Spleen (tissue), 13 donors: ENCODE measurements at places on chromosomes 4 and X. TPM values are rescaled to one million over a fixed set of nuclear protein-coding genes. Genes with fewer than 3 reads are reported as not detected.

TMEM165 gene
- total RNA-seq, result 94.8 TPM

HOPX gene
- 7.5 TPM for total RNA-seq

TRAPPC11 gene
- total RNA-seq, result 68.9 TPM

DOK7 gene
- 1.0 TPM for total RNA-seq

PFKFB1 gene
- total RNA-seq, result 0.28 TPM

CFI gene
- total RNA-seq, result 72.5 TPM

L1CAM gene
- 2.2 TPM for total RNA-seq

CXCL10 gene
- 1.7 TPM for total RNA-seq

ARAP2 gene
- 71.6 TPM for total RNA-seq

CEP135 gene
- total RNA-seq, result 21.2 TPM

SLC9B2 gene
- total RNA-seq, result 13.1 TPM

CDX4 gene
- not detected for total RNA-seq

S100G gene
- total RNA-seq, result not detected

KLF8 gene
- 16.3 TPM for total RNA-seq

CXXC4 gene
- total RNA-seq, result 1.3 TPM

AKAP17A gene
- total RNA-seq, result 80.7 TPM

- no peak for DNase-seq
Observed at GRCh38 chr4:18751083-18751482, 729.5 kb upstream of the LCORL start.

DNA sequence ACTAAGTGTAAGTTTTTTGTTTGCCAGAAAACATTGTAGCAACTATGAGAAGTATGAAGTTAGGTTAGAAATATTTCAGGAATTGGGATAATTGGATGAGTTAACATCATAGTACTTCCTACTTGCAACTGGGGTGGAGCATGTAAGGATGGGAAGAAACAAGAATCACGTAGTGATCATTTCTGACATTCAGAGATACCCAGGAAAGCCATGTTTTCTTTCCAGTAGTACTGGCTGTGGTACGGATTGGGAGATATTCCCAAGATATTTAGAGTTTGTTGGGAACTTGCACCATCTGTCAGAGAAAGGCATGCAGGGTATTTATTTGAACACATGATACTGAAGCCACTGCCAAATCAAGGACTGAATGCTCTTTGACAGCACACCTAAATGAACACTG, 87.6 kb upstream of the SLC4A4 start:
- no peak for DNase-seq

GRCh38 chr4:159106636-159107035, 3.8 kb downstream of the RAPGEF2 start:
- DNase-seq, result no peak

GRCh38 chr4:166386491-166387360, 513.7 kb downstream of the TLL1 start:
- no peak for DNase-seq

DNA sequence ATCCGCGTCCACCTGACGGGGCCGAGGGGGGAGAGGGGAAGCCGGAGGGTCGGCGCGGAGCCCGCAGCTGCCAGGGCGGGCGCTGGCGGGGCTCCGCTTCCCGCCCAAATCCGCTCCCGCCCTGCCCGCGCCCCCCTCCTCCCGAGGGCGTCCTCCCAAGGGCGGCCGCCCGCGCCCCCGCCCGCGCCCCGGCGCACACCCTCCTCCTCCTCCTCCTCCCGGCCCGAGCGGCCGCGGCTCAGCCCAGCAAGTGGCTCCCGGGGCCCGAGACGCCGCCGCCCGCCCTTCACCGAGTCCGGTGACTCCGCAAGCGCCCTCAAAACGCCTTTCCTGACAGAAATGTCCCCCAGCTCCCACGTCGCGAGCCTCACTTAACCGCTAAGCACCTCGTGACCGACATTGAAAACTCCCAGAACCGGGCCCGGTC, 487 bp downstream of the HMGB2 start:
- DNase-seq, result peak; percentile 94

DNA sequence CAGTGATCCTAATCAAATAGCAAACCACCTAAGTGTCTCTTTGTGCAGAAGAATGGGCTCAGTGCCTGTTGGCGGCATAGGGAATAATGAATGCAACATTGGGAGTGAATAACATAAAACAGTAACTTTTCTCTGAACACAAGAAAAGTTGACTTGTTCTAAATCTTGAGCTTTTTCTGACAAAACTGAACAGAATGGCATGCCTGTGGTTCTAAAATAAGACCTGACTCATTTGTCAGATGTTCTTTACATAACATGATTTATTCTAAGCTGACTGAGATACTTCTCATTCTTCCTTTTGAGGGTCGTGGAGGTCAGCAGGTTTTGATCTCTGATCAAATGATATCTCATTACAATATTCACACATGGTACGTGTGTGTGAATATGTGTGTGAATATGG, 165.4 kb upstream of the WDR1 start:
- no peak for DNase-seq

DNA sequence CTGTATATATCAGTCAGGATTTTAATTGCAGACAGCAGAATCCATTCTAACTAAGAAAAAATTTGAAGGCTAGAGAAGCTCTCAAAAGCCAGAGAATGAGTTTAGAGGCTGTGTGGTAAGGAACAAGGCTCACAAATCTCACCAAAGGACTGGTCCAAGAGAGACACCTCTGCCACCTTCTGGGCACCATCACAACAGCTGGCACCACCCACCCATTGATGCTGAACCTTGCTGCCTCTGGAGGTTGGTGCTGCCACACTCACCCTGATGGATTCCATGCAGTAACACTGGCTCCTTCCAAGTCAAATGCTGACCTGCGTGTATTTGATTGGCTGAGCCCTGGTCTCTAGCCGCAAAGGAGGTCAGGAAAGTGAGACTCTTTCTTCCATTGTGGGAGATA, 100.8 kb downstream of the BEND2 start:
- DNase-seq, result no peak

GRCh38 chrX:75061701-75062100, 94.4 kb downstream of the ABCB7 start:
- DNase-seq, result no peak

- DNase-seq, result no peak
Observed at GRCh38 chr4:84089652-84090437, 409.2 kb downstream of the NKX6-1 start.

- DNase-seq, result no peak
Observed at GRCh38 chr4:101807351-101807750, 16.8 kb downstream of the BANK1 start.

GRCh38 chr4:85805891-85806290, 330.9 kb downstream of the ARHGAP24 start:
- no peak for DNase-seq

DNA sequence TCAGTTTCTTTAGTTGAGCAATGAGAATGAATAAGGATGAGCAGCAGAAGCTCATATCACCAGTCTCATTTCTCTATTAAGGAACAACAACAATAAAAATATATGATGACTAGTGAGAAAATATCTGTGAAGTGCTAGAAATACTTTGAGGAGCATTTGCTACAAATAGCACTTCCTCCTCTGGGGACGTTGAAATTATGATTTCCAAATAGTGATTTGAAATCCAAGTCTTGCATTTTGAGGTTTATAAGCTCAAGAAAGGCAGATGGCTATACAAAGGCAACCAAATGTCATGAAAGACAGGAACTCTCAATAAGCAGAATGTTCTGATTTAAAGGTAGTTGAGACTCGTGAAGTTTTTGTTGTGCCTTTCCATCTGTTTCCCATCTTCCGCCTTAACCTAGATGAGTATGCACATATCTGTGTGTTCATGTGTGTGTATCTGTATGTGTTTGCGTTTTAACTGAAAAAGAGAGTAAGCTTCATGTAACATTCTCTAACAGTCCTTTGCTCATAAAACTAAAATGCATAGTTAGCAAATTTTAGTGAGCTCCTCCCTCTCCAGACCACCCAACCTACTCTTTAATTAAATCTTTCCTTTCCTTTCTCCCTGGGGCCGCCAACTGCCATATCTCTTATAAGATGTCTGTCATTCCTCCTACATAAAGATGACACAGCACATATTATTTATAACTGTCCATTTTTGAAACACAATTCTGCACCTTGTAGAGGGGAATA, 222.6 kb upstream of the RASGEF1B start:
- no peak for DNase-seq

DNA sequence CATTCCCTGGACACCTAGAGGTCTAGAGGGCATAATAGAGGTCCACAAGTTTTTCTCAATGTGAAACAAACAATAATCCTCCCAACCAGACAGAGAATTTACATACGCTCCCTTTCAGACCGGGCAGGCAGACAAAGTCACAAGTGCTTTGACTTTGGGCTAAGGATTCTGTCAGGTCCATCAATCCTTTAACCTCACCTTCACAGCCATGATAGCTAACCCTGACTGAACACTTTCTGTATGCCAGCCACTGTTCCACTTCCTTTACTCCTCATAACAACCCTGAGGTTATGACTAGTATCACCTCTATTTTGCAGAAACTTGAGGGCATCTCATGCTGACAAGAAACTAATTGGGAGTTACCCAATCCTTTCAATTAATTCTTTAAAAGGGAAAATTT, 118.8 kb upstream of the AFF2 start:
- DNase-seq, result no peak

DNA sequence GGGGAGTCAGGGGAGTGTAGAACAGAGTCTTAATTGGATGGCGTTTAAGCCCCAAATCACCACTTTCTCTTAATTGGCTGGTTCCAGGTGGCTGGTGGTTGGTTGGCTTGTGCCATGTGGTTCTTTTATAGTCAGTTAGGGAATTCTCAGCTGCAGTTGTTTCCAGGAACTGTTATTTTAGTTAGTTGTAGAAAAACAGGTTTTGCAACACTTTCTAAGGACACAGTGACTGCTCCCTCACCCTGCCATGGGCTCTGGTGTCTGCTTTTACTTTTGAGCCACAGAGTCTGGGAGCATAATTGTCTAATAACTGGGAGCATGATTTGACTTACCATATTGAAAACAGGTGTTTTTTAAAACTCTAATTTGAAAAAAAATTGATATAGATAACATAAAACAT, 75.8 kb upstream of the PCDH18 start:
- no peak for DNase-seq

DNA sequence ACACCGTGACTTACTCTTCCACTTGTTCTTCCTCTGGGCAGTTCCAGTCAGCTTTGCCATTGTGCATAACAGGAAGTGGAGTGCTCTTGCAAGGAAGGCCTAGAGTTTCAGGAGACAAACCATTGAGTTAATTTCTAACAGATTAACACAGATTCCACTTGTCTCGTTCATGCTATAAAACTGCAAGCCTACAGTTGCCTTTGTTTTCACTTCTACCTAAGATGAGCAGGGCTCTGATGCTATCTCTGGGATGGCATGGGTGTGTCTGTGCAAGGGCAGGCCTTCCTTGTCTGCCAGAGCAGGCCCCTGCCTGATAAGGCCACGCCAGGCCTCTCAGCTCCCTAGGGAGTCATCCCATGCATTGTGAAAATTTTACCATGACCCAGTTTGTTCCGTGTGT, 67.7 kb upstream of the PGRMC2 start:
- DNase-seq, result no peak

DNA sequence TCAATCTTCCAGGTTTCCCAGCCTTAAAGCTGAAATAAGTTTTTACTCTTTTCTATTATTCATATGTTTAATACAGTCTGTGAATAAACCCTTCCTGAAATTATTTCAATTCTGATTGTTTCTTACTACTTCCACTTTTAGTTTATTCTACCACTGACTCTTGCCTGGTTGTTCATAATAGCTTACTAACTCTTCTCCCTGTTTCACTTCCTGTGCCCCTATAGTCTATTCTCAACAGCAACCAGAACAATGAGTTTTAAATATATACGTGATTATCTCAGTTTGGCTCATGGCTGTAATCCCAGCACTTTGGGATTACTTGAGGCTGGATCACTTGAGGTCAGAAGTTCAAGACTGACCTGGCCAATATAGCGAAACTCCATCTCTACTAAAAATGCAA, 408.0 kb upstream of the SPOCK3 start:
- DNase-seq, result no peak

GRCh38 chr4:40210776-40211175, 13.9 kb downstream of the RHOH start:
- no peak for DNase-seq

DNA sequence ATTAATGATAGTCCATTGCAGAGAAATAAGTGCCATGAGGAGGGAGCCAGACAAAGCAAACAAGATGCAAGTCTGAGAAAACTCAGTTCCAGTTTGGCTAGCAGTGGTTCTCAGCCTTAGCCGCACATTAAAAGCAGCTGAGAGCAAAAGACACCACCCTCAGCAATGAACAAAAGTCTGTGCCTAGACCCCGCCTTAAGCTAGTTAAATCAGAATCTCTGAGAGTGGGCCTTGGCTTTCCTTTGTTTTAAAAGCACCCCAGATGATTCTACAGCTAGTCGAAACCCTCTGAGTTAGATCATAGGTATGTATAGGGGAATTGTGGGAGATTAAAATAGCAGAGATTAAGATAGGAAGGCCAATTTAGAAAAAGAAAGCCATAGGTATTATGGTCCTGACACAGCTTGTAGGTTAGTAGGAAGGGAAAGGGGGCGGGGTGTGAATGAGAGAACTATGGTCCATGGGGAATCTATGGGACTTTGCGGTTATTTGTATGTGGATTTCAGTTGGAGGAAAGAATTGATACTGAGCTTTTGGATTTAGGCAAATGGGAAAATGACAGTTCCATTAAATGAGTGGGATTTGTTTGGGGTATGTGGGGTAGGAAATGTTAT, 12.0 kb downstream of the SPRY1 start:
- DNase-seq, result no peak

DNA sequence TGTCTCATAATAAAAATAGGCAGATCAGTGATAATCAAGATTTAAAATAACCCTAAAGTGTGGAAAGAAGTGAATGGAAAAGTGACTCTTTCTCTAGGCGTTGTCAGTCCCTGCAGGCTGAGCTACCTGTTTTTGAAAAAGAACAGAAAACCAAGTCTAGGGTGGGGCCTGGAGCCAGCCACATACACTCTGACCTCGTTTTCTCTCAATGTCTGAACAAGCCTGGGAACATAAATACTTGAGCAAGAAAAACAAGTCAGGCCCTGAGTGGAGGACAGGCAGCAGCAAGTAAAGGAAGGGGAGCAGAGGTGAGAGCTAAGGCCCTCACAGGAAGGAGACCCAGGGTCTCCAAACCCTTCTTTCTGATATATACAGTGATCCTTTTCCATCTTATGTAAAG, 91.7 kb upstream of the HPF1 start:
- no peak for DNase-seq

GRCh38 chr4:18840481-18840880, 818.9 kb upstream of the LCORL start:
- DNase-seq, result no peak

DNA sequence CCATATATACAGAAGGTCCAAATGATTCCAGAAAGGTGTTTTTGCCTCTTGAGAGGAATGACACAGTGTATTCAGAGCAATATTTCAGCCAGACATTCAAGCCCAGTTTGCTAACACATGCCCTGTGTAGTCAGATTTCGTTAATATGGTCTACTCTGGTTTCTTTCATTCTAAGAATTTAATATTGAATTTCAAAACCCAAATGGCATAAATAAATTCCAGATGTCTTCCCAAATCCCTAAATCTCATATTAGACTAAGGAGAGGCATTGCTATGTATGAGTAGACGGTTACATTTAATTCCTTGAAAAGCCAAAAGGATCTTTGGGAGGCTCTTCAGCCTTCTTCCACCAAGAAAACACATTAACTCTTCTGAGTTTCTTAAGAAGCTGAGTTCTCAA, 66.3 kb upstream of the C1QTNF7 start:
- no peak for DNase-seq

- DNase-seq, result no peak
Observed at GRCh38 chrX:10926891-10927290, 184.2 kb upstream of the HCCS start.

GRCh38 chr4:186150926-186151325, 40.4 kb upstream of the CYP4V2 start:
- no peak for DNase-seq

GRCh38 chr4:36385951-36386571, 104.6 kb downstream of the DTHD1 start:
- no peak for DNase-seq
